ENCODE measurements at places on chromosomes 3 and 15.

- DNase-seq: peak; percentile 31
Observed at GRCh38 chr15:81155375-81156218, 21.5 kb downstream of the CFAP161 start.

DNA sequence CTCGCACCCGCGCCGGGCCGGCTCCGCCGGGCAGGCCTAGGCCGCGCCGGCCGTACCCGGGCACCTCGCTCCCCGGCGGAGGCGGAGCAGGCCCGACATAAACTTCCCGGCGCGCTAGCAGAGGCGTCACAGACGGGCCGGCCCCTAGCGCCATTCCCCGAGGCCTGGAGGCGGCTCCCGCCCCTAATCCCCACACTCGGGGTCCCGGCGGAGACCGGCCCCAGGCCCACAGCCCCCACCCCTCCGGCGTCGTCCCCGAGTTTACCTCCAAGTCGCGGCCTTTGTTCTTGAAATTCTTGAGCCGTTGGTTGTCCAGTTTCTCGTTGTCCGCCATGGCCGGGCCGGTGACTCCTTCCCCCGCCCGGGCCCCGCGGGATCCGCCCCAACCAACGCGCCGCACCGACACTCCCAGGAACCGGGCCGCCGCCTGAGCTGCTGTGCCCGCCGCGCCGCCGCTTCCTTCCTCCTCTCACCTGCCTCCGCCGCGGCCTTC lies 376 bp downstream of the KPNA4 start:
- peak; percentile 53 for DNase-seq

GRCh38 chr3:47411696-47412452 lies 31.1 kb downstream of the PTPN23 start:
- no peak for DNase-seq

GRCh38 chr3:9404680-9405079 lies 7.3 kb downstream of the SETD5 start:
- no peak for DNase-seq

- DNase-seq: no peak
Observed at GRCh38 chr3:46926871-46927717, 49.5 kb downstream of the CCDC12 start.

GRCh38 chr15:80523746-80524145 lies 119.6 kb downstream of the ARNT2 start:
- no peak for DNase-seq

GRCh38 chr3:150210461-150211110 lies 197.5 kb upstream of the TSC22D2 start:
- no peak for DNase-seq

- no peak for DNase-seq
Observed at GRCh38 chr3:108887121-108887520, 64.5 kb downstream of the TRAT1 start.

GRCh38 chr15:76982756-76983155 lies 12.2 kb upstream of the PSTPIP1 start:
- DNase-seq: no peak

GRCh38 chr15:61951949-61952348 lies 108.3 kb downstream of the VPS13C start:
- no peak for DNase-seq
